ENCODE measurements at places on chromosomes 5 and 9. TPM values are rescaled to one million over a fixed set of nuclear protein-coding genes. Genes with fewer than 3 reads are reported as not detected.

RPL37 gene
- total RNA-seq: 1,192 TPM

SLCO4C1 gene
- 0.55 TPM for total RNA-seq

DDX4 gene
- 0.29 TPM for total RNA-seq

RGP1 gene
- total RNA-seq: 21.0 TPM

- no peaks in the 10 kb centered on the region for H3K36me3 ChIP-seq
- no peak overlapping the region for H3K27ac ChIP-seq
- no peak overlapping the region for H3K4me3 ChIP-seq
- no peaks in the 10 kb centered on the region for H3K27me3 ChIP-seq
- no peak for DNase-seq
- H3K4me1 ChIP-seq: no peaks in the 10 kb centered on the region
Observed at GRCh38 chr5:152855441-152855840, 450.4 kb upstream of the NMUR2 start.

DNA sequence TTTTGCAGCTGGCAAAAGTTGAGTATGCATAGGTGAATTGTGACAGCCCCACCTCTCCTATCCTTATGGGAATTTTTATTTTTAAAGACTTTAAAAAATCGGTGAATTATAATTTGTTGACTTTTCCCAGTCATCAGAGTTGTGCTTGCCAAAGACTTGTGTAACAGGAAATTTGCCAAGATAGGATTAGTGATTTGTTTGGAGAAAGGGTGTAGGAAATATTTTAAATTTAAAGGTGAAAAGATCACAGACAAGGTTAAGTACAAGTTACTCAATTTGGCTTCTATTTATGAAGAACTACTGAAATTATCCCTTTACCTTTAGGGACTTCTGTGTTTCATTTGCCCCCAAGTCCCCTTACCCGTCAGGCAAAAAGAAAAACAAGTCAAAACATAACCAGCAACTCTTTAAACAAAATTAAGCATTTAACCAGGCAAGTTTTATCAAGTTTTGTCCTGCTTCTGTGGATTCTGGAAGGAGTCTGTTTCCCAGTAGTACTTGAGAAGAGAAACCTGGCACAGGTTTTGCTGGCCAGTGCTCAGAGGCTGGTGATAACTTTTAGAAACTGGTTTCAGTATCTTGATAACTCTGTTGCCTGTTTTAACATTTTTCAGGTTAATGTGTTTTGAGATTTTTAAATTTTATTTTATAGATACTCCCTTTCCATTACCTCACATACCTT lies 285.4 kb downstream of the MAST4 start:
- DNase-seq: no peak
- H3K27me3 ChIP-seq: peaks cover 45% of the 10 kb centered on the region
- H3K4me1 ChIP-seq: peaks cover 15% of the 10 kb centered on the region
- no peak overlapping the region for H3K27ac ChIP-seq
- no peak overlapping the region for H3K4me3 ChIP-seq

GRCh38 chr9:15618540-15619331 lies 65.9 kb downstream of the CCDC171 start:
- H3K4me3 ChIP-seq: no peak overlapping the region
- H3K27ac ChIP-seq: no peak overlapping the region

GRCh38 chr9:14427419-14427818 lies 113.5 kb upstream of the NFIB start:
- no peak overlapping the region for H3K27ac ChIP-seq
- no peaks in the 10 kb centered on the region for H3K4me1 ChIP-seq
- no peaks in the 10 kb centered on the region for H3K36me3 ChIP-seq
- no peaks in the 10 kb centered on the region for H3K27me3 ChIP-seq
- no peak for DNase-seq

GRCh38 chr5:23007762-23008161 lies 154.6 kb upstream of the CDH12 start:
- no peaks in the 10 kb centered on the region for H3K27me3 ChIP-seq
- no peaks in the 10 kb centered on the region for H3K36me3 ChIP-seq
- no peak for DNase-seq
- no peak overlapping the region for H3K27ac ChIP-seq
- no peak overlapping the region for H3K4me3 ChIP-seq

- H3K27me3 ChIP-seq: no peaks in the 10 kb centered on the region
- H3K27ac ChIP-seq: no peak overlapping the region
- H3K36me3 ChIP-seq: peaks cover 67% of the 10 kb centered on the region
- DNase-seq: no peak
- H3K4me3 ChIP-seq: no peak overlapping the region
- H3K4me1 ChIP-seq: peaks cover 24% of the 10 kb centered on the region
Observed at GRCh38 chr9:33257276-33257675, 7.2 kb downstream of the BAG1 start.

All from activated CD8-positive, alpha-beta memory T cell treated with anti-CD3 and anti-CD28 coated beads, Interleukin-2, amount 10 ng/mL, durations not matched to agents 7 days and 5 days (primary cell).